ENCODE measurements at places on chromosomes 7 and 10.

- DNase-seq: no peak
Observed at GRCh38 chr7:13849163-13849892, 140.1 kb downstream of the ETV1 start.

- DNase-seq: no peak
Observed at GRCh38 chr7:102201576-102201975, 85.1 kb upstream of the SH2B2 start.

GRCh38 chr10:60611291-60611747 is 167.0 kb upstream of the CDK1 start:
- peak; percentile 3 for DNase-seq

DNA sequence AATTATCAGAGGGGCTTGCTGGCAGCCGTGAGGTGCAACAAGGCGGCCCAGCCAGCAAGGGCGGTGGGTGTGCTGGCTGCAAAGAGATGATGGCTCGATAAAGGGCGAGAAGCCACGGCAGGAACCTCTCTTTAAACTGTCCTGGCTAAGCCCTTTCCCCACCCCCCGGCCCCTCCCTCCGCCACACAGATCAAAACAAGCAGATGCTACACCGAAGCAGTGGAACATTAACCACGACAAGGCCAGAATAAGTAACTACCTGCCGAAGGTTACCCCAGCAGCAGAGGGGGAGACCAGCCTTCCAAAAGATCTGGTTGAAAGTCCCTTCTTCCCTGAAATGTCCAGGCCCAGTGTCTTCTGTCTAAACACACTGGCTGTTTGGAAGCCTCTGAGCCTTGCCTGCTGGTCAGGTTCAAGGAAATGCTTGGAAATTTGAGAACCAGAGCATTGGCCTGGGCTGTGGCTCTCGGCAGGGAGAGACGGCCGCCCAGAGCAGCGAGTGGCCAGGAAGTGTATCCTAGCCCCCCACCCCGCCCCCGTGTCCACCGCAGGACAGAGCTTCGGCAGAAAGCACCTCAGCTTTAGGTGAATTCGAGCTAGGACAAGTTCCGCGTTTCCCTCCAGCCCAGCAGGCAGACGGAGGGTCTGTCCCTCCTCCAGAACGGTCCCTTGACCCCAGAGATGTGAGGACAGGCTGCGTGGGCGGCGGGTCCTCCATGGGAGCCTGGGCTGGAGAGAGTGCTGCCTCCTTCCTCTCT is 2.1 kb downstream of the FAM20C start:
- DNase-seq: no peak

DNA sequence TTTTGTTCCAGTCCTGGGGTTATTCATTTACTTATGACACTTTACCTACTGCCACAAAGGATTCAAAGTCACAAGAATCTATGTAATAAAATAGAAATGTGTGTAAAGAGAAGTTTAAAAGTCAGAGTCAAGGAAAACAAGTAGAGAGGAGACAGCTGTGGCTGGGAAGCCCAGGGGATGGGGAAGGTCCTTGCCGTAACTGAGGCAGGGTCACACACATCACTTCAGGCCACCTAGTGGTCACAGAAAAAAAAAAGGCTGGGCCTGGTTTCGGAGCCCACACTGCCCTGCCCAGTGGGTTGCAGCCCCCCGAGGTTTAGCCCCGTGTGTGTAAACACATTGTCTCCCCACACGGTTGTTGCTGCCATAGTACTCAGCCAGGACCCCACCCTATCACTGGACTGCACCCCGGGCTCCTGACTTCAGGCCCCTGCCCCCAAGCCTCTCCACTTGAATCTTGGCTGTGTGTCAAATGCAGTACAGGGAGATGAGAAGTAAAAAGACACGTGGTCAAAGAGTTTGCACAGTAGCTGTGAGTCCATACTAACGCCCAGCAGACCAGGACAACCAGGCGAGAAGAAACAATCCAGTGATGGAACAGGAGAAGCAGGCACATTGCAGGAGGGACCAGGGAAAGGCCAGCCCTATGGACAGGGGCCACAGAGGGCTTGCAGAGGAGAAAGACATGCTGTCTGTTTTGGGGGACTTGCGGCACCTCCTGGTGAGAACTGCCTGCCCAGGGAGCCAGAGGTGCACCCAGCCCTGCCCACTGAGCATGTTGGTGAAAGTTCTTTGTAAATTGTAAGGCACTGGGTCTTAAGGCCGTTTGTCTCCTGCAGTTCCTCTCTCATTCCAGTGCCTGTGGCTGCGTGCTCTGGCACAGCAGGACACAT is 91.4 kb upstream of the MACROH2A2 start:
- no peak for DNase-seq

DNA sequence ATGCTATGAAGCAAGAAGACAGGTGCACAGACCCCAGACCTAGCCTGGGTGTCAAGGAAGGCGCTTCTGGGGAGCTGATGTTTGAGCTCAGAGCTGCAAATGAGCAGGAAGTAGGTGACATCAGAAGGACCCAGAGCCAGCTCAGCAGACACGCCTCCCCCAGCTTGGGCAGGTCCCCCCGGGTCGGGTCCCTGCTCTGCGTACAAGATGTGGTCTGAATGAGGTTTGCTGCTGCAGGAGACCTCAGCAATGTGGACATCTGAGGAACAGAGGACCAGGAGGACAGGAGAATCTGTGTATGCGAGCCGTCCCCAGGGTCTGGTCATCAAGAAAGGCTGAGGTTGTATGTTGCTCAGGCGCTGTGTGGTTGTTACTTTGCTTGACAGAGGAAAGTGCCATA is 51.8 kb downstream of the TACC2 start:
- DNase-seq: no peak

DNA sequence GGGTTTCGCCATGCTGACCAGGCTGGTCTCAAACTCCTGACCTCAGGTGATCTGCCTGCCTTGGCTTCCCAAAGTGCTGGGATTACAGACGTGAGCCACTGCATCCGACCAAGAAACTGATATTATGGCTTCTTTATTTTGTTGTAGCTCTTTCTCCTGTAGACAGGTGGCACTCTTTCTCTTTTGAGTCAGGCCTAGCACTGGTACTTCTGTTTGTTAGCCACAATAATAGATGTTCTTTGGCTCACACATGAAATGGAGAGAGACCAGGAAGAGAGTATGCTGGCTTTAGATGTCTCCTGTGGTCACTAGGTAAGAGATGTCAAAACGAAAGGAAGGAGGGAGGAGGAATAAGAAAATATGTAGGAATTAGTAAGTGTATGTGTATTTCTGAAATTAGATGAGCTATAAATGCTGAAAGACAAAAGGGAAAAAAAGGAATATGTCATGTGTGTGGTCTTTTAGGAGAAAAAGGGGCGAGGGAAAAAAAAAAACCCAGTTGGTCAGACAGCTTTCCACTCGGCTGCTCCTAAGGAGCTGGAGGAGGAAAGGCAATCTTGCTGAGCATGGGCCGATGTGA is 78.7 kb downstream of the CLEC2L start:
- no peak for DNase-seq

- DNase-seq: no peak
Observed at GRCh38 chr7:148824864-148825263, 59.2 kb downstream of the EZH2 start.

Measured in stimulated activated CD4-positive, alpha-beta T cell treated with anti-CD3 and anti-CD28 coated beads, Interleukin-4, amount 100 ng/mL, for 48 hours (primary cell).